ENCODE measurements at places on chromosomes 1 and 21. TPM values are rescaled to one million over a fixed set of nuclear protein-coding genes. Genes with fewer than 3 reads are reported as not detected.

GRCh38 chr1:215595231-215595630 lies 28.1 kb downstream of the KCTD3 start:
- no peak overlapping the region for H3K4me3 ChIP-seq
- H3K27me3 ChIP-seq, result no peaks in the 10 kb centered on the region
- H3K27ac ChIP-seq, result no peak overlapping the region
- no peak for DNase-seq
- H3K4me1 ChIP-seq, result peaks cover 13% of the 10 kb centered on the region

GRCh38 chr1:196734006-196734405 lies 40.6 kb upstream of the CFHR3 start:
- no peaks in the 10 kb centered on the region for H3K36me3 ChIP-seq
- no peak for DNase-seq
- no peak overlapping the region for H3K27ac ChIP-seq
- H3K4me3 ChIP-seq, result no peak overlapping the region

GRCh38 chr1:220873087-220873486 lies 6.2 kb upstream of the HLX start:
- peaks cover 51% of the 10 kb centered on the region for H3K27me3 ChIP-seq
- DNase-seq, result no peak
- H3K36me3 ChIP-seq, result no peaks in the 10 kb centered on the region

DNA sequence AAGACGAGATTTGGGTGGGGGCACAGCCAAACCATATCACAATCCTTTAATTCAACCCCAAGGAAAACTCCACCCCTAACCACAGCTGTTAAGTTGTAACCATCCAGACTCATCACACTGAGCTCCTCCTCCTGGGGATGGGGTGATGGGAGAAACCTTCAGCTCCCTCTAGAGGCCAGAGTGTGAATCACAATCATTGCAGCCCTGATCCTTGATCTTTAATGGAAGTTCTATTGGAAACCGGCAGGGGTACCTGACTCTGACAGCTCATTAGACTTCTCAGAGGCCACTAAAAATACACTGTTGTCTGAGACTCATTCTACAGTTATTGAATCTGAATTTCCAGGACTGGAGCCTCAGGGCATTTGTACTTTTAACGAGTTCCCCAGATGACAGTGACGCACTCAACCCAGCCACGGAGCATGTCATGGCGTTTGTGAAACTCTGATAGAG lies 127.2 kb downstream of the IGSF21 start:
- no peak overlapping the region for H3K4me3 ChIP-seq
- H3K27me3 ChIP-seq, result no peaks in the 10 kb centered on the region
- H3K4me1 ChIP-seq, result peaks cover 13% of the 10 kb centered on the region

- peaks cover 44% of the 10 kb centered on the region for H3K4me1 ChIP-seq
- H3K36me3 ChIP-seq, result no peaks in the 10 kb centered on the region
- no peak overlapping the region for H3K4me3 ChIP-seq
- H3K27me3 ChIP-seq, result no peaks in the 10 kb centered on the region
- DNase-seq, result no peak
Measured at GRCh38 chr1:21932127-21932526, 5.0 kb downstream of the HSPG2 start.

- H3K4me3 ChIP-seq, result no peak overlapping the region
- no peak overlapping the region for H3K27ac ChIP-seq
Measured at GRCh38 chr1:14273811-14274210, 324.7 kb upstream of the KAZN start.

- H3K4me3 ChIP-seq, result no peak overlapping the region
- H3K36me3 ChIP-seq, result no peaks in the 10 kb centered on the region
- H3K27ac ChIP-seq, result no peak overlapping the region
- no peak for DNase-seq
- H3K4me1 ChIP-seq, result no peaks in the 10 kb centered on the region
Measured at GRCh38 chr1:208587110-208587509, 342.9 kb upstream of the PLXNA2 start.

DNA sequence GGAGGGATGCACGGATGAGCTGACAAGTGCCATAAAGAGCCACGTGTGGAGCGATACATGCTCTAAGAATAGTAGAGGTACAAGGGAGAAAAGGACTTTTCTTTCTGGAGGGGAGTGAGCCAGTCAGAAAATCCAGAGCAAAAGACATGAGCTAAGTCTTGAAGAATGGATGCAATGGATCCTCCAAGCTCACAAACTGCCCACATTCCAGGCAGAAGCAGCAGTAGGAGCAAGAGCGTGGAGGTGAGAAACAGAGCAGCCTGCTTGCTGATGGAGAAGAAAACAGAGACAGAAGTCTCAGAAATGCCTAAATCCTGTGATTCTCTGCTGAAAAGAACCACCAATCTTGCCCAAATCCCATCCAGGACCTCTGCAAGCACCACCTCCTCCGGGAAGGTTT lies 78.2 kb upstream of the RALGPS2 start:
- H3K27ac ChIP-seq, result no peak overlapping the region
- H3K4me1 ChIP-seq, result peaks cover 34% of the 10 kb centered on the region
- H3K27me3 ChIP-seq, result no peaks in the 10 kb centered on the region
- H3K36me3 ChIP-seq, result no peaks in the 10 kb centered on the region
- DNase-seq, result no peak

DNA sequence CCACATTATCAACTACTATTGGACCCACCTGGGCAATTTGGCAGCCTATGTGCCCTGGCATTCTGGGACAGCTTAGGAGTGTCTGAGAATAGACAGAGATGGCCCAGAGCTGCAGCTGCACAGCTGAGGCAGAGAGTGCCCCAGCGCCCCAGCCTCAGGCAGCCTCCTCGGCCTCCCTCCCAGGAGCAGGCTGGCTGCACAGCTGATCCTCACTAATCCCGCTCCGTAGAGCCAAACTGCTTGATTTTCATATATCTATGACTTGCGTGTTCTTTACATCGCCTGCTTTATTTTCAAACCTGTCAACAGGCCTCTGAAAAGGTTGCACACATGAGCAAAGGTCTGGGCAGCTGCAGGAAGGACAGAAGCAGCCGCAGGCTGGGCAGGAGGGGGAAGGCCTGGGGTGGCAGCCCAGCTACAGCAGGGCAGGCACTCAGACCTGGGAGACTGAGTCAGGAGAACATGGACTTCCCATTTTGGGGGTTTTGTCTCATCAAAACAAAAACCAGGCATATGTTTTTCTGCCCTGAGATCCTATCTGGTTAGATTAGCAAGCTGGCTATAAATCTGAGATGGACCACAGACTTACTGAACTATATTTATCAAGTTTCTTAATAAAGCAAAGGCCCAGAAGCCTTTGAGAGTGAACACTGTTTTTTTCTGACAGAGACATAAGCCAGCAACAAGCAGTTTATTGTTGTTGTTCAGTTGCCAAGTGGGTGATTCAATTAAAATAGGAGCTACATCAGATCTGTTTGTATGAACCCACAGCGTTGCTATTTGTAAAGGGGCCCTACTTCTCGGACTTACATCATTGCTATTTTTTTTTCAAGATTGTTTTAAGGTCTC lies 301.8 kb upstream of the DUSP10 start:
- no peaks in the 10 kb centered on the region for H3K36me3 ChIP-seq
- H3K4me1 ChIP-seq, result no peaks in the 10 kb centered on the region
- H3K27me3 ChIP-seq, result no peaks in the 10 kb centered on the region
- H3K27ac ChIP-seq, result no peak overlapping the region
- peak; percentile 7 for DNase-seq
- no peak overlapping the region for H3K4me3 ChIP-seq

DNA sequence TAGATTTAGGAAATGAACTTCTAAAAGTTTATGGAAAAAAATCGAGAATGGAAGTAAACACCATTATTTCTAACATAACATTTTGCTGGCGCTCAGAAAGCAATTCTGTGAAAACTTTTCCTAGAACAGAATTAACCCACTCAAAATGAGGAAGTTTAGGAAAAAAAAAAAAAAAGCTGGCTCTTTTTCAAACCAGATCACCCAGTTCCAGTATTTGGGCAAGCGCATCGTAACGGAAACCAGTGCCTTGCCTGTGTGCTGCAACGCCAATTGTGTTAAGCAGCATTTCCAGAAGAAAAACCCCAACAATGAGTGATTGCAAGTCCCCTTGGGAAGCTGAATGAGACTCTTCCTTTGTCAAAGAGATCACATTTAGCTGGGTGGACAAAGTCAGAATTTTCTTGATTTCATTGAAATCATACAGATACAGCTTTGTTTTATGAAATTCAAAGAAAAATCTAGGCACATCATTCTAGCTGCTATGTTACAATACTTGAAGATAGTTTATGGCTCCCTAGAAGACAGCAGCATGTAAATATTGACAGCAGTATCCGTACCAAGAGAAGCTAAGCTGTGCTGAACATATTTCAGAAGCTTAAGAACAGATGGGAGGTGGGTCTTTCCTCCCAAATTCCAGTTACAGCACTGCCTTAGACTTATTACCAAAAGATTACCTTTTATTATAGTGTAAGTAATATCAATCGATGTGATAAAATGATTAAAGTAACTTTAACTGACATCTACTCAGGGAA lies 113.4 kb downstream of the ERG start:
- H3K4me1 ChIP-seq, result peaks cover 7% of the 10 kb centered on the region
- H3K27ac ChIP-seq, result no peak overlapping the region
- peak; percentile 21 for DNase-seq
- no peaks in the 10 kb centered on the region for H3K36me3 ChIP-seq
- H3K4me3 ChIP-seq, result no peak overlapping the region

- H3K4me3 ChIP-seq, result no peak overlapping the region
- no peak overlapping the region for H3K27ac ChIP-seq
- peaks cover 23% of the 10 kb centered on the region for H3K4me1 ChIP-seq
Measured at GRCh38 chr1:172241540-172241939, 178.9 kb upstream of the C1orf105 start.

DNA sequence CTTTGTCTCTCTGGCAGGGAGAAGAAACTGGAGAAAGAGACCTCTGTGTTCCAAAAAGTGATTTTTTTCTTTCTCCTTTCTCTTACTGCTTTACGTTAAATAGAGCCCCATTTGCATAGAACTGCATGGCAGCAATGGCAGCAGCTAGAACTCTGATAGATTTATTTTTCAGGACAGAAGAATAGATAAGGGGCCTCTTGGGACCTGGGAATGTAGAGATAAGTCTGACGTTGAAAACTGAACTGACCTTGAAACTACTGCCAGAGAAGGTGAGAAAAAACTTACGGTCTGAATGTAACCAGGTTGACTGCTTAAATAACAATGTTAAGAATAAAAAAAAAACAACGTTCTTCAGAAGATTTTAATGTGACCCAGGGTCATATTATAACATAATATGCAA lies 25.4 kb upstream of the B3GALT5 start:
- H3K4me1 ChIP-seq, result no peaks in the 10 kb centered on the region
- H3K36me3 ChIP-seq, result no peaks in the 10 kb centered on the region

- H3K4me1 ChIP-seq, result no peaks in the 10 kb centered on the region
- no peak for DNase-seq
- H3K27me3 ChIP-seq, result no peaks in the 10 kb centered on the region
- no peak overlapping the region for H3K4me3 ChIP-seq
- H3K27ac ChIP-seq, result no peak overlapping the region
Measured at GRCh38 chr1:46277658-46278373, 25.6 kb downstream of the LRRC41 start.

DNA sequence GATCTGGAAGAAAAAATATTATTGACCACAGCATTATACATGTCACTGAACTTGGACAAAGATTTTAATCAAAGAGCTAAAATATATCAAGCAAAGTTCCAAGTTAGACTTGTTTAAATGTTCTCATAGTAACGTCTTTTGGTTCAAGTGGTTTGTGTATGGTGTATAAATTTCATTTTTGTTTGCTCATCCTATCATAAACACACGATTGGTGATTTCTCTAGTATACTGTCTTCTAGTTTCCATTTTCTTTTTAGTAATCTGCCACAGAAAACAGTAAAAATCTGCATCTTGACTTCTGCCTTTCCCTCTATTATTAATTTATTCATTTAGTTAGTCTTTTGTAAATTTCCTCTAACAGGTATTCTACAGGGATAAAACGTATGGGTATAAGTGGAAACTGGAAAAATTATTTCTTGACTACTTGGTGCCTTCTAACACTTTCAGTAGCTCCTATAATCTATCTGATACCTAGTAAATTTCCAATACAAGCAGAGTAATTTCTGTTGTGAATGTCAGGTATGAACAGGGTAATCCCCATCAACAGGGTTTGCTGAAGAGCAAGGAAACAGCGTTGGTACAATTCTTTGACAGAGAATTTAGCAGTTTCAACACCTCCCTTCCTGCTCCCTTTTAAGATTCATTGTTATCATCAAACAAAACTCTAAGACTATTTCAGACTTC lies 268.0 kb downstream of the PTPRC start:
- H3K4me1 ChIP-seq, result peaks cover 9% of the 10 kb centered on the region
- no peak overlapping the region for H3K4me3 ChIP-seq
- no peaks in the 10 kb centered on the region for H3K27me3 ChIP-seq
- DNase-seq, result no peak

DNA sequence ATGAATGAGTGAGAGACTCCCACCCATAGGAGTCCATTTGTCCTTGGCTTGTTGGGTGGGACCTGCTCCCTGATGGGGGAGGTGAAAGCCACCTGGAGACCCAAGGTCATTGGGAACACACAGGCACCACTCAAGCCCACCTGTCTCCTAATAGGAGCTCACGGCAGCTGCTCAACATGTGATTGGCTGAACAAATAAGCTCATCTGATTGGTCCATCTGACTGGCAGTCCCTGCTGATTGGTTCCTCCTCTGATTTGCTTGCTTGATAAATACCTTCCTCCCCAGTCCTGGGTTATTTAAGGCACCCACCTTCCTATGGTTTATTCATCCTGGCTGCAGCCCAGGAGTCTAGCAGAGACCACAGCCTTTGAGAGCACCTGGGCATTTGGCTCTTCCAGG lies 502.9 kb downstream of the PTPRU start:
- no peak overlapping the region for H3K4me3 ChIP-seq
- no peak for DNase-seq
- H3K27ac ChIP-seq, result no peak overlapping the region
- no peaks in the 10 kb centered on the region for H3K27me3 ChIP-seq
- no peaks in the 10 kb centered on the region for H3K36me3 ChIP-seq

DNA sequence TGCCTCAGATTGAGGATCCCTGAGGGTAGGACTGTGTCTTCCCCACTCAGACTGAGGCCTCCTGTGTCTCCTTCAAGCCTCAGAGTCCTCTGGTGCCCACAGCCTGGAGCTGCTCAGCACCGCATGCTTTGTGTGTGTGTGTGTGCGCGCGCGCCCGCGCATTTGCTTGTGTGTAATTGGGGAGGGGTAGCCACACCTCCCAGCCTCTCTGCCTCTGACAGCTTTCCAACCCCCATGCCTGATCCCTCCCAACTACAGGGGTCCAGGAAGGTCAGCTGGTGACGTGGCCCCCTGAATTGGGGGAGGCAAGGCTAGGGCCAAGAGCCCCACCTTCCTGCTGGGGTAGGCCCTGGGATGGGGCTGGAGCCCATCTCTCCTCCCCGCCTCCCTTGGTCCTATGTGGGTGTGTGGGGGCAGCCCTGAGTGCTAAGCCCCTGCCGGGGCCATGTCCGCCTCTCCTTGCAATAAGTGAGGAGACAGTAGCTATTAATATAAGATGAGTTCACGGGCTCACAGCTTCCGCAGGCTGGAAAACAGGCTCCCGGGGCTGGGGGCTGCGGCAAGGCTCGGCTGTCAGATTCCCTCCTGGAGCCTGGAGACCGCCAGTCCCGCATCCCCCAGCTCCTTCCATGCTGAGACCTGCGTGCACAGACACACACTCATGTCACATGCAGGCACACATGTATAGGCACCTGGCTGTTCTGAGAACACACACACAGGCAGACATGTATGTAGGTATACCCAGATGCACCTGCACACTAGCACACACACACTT lies 7.0 kb downstream of the GPR3 start:
- no peak overlapping the region for H3K4me3 ChIP-seq
- H3K27me3 ChIP-seq, result no peaks in the 10 kb centered on the region
- H3K36me3 ChIP-seq, result no peaks in the 10 kb centered on the region
- peaks cover 39% of the 10 kb centered on the region for H3K4me1 ChIP-seq
- DNase-seq, result peak; percentile 22
- H3K27ac ChIP-seq, result no peak overlapping the region

Gene RPAP2
- 14.2 TPM for total RNA-seq

Gene PRMT6
- 40.3 TPM for total RNA-seq

Measured in neural progenitor cell (in vitro differentiated cells).